Bone marrow (tissue), 2 donors: ENCODE measurements at places on chromosomes 12 and 14.

- DNase-seq = no peak
These were observed 44.1 kb upstream of the DYNC1H1 start for GRCh38 chr14:101920271-101920670.

DNA sequence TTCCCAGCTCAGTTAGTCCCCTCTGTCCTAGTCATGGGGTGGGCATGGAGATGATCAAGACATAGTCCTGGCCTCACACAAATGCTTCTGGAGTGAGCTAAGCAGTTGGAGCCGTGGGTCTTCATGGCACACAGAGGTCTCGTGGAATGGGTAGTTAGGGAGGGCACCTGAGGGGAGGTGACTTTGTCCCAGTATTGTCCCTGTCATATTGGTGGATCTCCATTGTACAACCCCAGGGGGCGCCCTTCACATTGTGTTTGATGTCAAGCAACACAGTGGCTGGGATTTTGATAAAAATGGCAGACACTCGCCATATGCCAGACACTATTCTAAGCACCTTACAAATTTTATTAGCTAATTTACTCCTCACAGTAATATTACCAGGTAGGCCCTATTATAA, 175.4 kb upstream of the LHX5 start:
- DNase-seq = no peak

DNA sequence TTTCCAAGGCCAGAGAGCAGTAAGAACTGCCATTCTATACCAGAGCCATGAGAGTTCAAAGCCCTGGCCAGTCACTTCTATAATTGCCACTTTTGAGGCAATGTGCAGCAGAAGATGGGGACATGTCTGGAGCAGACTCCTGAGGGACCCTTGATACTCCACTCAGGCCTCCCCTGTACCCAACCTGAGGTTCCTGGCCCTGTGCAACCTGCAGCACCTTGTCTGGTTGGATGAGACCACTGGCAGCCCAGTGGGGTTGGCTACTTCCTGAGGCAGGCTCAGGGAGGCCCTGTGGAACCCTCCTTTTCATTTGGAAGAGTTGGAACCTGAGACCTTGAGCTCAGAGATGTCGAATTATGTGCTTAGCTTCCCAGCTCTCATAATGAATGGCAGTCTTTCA, 54.4 kb downstream of the GALNT16 start:
- DNase-seq = no peak

DNA sequence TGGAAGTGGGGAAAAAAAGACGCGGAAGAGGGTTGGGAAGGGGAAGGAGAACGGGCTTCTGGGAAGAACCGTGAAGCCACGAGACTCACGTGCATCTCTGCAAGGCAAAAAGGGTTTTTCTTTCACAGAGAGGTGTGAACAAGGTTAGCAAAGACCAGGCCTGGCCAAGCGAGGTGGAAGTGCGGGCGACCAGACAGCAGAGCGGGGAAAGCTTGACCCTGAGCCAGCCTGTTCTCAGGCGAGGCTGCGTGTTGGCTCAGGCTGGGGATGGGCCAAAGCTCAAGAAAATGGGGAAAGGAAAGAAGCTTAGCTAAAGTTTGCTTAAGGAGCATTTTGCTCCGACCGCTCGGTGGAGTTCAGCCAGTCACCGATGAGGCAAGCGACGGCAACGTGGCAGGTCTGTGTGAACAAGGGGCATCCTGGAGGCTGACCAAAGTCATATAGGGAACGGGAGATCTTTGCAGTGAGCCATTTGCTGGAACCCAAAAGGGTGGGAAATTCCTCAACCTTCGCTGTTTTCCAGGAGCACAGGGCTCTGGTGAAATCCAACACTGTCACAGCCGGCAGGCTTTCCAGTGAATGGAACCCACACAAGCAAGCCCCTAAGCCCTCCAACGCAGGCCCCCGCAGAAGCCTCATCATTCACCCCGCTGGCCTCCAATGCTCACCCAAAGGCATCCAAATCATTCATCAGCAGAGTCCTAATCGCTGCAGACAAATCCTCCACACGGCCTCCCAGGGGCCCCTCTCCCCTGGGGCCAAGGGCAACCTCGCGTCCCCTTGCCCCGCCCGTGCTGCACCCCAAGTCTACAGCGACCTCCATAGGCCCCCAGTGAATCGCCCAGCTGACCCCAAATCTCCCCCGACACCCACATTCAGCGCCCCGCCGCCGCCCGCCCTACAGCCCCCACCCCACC, 754 bp downstream of the ZNF605 start:
- no peak for DNase-seq

- no peak for DNase-seq
These were observed 37.9 kb upstream of the NCOR2 start for GRCh38 chr12:124605150-124605882.

- DNase-seq = no peak
These were observed 751.3 kb downstream of the SLC6A15 start for GRCh38 chr12:84161296-84161695.

GRCh38 chr12:12022306-12022936, 48.3 kb upstream of the BCL2L14 start:
- DNase-seq = no peak

DNA sequence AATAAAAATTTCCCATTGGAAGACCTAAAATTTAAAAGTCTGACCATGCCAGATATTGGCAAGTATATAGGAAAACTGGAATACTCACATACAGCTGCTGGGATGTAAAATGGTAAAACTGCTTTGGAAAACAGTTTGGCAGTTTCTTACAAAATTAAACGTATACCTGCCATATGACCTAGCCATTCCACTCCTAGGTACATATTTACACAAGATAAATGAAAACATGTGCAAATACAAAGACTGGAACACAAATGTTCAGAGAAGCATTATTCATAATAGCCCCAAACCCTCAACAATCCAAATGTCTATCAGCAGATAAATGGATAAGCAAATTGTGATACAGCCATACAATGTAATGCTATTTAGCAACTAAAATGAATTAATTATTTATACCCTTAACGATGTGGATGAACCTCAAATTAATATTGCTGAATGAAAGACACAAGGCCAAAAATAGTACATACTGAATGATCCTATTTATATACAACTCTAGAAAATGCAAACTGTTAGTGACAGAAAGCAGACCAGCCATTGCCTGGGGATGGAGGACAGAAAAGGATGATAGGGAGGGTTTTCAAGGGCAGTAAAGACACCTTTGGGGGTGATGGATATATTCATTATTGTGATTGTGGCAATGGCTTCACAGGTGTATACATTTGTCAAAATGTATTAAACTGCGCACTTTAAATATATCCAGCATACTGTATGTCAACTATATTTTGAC, 21.3 kb upstream of the TCP11L2 start:
- no peak for DNase-seq

DNA sequence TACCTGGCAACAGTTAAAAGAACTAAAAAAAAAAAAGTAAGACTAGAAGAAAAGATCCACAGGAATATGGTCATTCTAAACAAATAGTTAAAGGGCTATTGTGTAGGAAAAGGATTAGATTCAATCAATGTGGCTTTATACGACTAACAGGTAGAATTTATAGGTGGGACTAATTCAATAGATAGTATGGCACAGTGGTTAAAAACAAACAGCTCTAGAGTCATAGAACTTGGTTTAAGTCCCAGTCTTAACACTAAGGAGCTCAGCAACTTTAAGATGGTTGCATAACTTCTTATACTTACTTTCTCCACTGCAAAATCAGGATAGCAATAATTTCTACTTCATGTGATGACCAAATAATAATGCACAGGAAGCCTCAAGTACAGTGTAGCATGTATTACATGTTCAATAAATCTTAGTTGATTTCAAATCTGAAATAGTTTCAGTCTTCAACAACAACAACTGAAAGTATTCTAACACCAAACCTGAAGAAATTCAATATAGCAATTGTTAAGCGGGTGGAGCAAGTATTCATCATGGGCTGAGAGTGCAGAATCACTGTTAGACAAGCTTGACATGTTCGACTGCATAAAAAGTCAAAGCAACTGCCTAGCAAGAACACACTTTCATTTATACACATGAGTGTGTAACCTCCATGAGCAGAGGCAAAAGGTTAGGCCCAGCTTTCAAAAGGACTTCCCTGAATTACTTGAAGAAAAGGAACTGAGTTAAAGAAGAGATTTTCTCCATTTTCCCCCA, 50.4 kb downstream of the ITPR2 start:
- DNase-seq = no peak

- DNase-seq = peak; percentile 1
These were observed 34.1 kb downstream of the SCFD1 start for GRCh38 chr14:30656190-30656632.

GRCh38 chr14:24693983-24694382, 60.0 kb upstream of the GZMB start:
- DNase-seq = no peak

GRCh38 chr14:87045246-87045645, 947.7 kb downstream of the GALC start:
- no peak for DNase-seq

- DNase-seq = no peak
These were observed 36.5 kb downstream of the ACADS start for GRCh38 chr12:120762086-120762485.

GRCh38 chr12:82209533-82209932, 148.7 kb downstream of the CCDC59 start:
- DNase-seq = no peak

GRCh38 chr12:51242120-51242519, 3.5 kb downstream of the DAZAP2 start:
- DNase-seq = peak; percentile 9

DNA sequence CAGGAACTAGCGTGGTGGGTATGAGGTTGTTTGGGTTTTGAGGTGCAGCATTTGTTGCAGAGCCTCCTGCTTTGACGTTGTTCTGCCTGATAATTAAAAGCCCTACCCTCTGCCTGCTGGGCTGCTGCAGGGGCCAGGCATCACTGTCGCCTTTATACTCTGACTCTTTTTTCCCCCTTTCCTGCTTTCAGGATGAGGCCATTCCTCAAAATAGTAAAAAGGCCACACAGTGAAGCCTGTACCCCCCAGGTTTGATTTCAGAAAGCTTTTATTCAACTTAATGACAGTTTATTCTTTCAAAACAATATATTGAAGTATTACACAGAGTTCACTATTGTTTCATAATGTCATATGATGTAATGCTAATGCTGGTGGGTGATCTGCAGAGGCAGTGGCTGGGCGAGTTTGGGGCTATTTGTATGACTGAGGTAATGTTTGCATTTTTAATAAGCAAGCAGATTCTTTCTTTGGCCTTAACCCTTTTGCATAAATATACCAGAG, 9.1 kb downstream of the BORCS5 start:
- no peak for DNase-seq

DNA sequence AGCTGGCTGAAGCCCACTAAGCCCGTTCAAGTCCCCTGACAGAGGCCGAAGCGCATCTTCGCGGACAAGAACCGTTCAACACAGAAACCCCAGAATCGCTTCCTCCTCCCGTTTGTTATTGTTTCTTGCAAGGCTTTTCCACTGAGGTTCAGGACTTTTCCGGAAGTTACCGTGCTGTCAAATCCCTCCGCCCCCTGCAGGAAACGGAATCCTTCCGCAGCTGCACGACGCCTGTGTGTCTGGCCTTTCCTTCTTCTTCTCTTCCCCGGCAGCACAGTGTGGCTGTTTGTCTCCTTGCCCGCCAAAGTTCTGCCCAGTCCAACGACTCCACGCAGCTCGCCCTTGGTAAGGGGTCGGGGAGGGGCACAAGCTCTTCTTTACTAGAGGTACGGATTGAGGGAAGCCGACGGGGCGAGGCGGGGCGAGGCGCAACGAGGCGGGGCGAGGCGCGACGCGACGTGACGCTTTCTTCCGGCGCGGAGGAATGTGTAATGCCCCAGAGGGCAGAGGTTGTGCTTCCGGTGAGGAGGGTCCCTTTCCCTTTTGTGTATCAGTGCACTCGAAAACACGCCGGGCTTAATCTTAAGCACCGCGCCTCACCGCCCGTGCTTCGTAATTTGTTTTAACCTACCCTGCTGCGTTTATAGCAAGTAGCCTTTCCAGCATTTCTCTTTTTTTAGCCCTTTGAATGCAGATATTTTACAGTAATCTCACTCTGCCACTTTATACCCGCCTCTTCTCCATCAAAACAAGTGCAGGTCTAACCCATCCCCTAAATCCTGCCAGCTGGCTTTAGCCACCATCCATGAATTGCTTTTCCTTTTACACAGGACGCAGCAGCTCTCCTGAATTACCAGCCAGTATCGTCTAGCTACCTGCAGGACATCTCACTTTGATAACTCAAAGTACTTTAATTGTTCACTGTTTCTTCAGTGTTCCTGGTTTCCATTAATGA, at the start of gene KDM5A:
Gene KDM5A (minus strand): TSS at position 179 of the 955 bp plus-strand sequence. CDS start 229 bp downstream, outside the sequence.
- DNase-seq = no peak

- DNase-seq = no peak
These were observed 51.7 kb upstream of the BCL11B start for GRCh38 chr14:99323603-99324185.

- DNase-seq = no peak
These were observed 9.5 kb downstream of the RAB5B start for GRCh38 chr12:55983232-55983842.

DNA sequence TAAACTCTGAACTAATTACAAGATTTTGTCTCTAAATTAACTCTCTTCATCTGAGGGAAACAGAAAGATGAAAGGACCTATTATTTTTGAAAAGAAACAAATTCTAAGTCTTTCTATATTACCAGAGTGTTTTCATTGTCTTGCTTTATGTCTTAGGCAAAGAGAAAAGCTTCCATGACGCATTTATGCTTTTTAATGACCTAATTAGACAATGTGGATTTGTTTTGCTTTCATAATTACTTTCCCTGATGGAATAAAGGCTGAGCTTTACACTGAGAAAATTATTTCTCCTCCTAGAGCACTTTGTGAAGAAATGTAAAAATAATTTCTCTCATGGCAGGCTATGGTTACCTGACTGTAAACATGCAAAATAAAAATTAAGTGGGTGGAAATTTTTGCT, 138.0 kb upstream of the SLCO1C1 start:
- DNase-seq = no peak

GRCh38 chr14:64721391-64721791, 17.2 kb downstream of the PLEKHG3 start:
- no peak for DNase-seq

DNA sequence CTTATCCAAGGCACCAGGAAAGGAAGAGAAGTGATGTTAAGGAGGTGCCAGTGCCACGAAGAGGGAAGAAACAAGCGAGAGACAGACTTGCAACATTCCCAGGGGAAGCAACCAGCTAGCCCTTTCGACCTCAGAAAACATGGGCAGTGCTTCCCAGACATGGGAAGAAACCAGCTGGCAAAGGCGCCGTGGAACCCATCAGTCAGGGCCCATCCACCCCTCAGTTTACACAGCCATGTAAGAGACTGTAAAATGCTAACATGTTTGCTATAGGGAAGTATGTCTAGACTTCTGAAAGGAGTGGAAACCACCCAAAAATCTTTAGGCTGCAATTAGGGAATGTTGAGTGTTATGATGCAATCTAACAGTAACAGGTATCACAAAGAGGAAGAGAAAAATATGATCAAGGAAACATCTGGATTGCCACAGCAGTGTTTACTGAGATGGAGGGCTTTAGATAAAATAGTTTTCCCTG, 26.3 kb downstream of the ANAPC5 start:
- DNase-seq = no peak

- no peak for DNase-seq
These were observed 35.4 kb downstream of the SLC11A2 start for GRCh38 chr12:50990791-50991190.
